D341Med (cell line): ENCODE measurements at places on chromosomes 2 and 18.

DNA sequence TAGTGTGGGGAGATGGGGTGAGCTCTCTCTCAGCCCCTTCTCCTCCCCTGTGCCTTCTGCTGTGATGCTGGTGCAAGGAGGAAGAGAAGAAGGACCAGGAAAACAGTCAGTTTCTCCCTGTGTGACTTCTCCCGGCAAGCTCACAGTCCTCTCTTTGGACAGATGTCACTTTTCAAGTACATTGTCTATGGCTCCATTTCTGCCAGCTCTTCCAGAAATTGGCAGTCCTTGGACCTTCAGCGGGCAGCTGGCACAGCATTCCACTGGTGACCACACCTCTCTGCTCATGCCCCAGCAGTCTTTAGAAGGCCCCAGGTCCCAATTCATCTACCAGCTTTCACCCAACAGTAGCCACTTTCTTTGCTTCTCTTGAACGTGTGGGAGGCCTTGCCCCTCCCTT, 63.9 kb downstream of the AOX1 start:
- DNase-seq, result no peak

DNA sequence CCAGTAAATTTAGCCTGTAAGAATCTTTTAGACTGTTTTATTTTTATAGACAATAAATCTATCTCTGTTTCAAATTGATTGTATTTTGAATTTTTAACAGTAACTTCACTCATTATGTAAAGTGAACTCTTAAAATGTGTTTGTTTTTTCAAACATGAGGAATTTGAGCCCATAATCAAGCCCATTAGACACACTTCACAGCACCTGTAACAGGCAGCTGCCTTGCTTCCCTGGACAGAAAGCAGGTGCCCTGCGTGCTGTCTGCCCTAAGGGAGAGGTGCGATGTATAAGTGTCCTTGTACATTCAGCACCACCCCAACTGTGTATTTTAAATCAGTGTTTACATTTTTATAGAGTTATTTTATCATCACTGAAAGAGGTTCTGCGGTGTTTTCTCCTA, 186.5 kb upstream of the TPO start:
- DNase-seq, result no peak

DNA sequence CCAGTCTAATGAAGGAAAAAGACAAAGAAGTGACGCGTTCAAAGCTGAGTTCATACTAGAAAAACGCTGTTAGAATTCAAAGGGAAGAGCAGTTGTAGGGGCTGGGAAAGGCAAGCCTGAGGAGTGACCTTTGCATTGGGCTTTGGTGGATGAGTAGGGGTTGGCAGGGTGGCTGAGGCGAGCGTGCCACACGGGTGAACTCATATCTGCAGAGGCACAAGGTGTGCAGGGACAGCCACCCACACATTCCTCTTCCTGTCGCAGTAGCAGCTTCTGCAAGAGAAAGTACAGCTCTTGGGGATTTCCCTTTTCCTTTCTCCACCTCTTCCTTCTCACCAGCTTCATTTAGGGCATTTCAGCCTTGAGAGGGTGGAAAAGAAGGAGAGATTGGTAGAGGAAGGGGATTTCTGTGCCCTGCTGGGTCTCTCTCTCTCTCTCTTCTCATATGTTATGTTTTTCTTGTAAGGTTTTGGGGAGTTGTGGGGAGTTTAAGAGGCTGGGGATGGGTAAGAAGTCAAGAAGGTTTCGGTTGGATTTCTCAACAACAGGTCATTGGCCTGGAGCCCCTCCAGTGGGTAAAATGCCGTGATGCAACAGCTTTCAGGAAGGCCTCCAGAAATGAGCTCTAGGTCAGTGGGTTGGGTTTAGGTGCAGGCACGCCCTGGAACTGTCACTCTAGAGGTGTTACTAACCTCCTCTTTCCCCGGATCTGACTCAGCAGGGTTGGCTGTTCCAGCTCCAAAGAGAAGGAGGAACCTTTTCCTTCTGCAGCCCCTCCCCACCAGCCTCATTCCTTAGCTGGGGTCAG, 40.1 kb downstream of the ODC1 start:
- no peak for DNase-seq

GRCh38 chr2:203751685-203752271, 45.3 kb downstream of the CD28 start:
- no peak for DNase-seq

- DNase-seq, result no peak
These were observed 166.6 kb downstream of the TNS1 start for GRCh38 chr2:217835931-217836891.

GRCh38 chr2:216375286-216375685, 3.0 kb upstream of the MARCHF4 start:
- DNase-seq, result no peak

DNA sequence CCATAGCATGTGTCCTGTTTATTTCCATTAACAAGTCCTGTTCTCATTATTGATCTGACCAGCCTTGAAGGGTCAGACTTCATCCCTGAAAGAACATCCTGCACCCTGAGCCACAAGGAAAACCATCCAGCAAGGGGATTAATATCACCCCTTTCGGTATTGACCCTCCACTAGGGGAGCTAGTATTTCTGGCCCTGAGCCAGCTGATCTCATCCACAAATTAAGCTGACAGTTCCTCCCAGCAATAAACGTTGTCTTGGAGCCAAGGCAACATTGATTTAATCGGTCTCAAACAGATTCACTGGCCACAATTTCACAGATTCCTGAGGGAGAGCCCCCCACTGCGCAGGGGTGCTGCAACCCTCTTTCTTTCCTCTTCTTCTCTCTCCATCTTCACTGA, 353.1 kb upstream of the FANCL start:
- peak; percentile 48 for DNase-seq

GRCh38 chr2:6352247-6352646, 513.5 kb downstream of the CMPK2 start:
- DNase-seq, result no peak

DNA sequence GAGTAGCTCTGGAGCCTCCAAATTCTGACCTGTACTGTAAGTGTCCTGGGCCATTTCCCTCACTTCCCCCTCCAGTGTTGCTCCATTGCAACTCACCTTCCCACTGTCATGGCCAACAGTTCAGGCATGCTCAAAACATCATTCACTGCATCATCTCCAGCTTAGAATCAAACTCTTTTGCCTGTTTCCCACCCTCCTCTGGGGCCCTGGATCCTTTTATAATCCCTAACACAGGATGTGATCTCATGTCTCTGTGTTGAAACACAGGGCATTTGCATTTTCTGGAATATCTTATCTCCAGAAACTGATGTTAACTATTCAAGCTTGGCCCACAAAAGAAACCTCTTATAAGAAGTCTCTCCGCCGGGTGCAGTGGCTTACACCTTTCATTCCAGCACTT, 3.0 kb downstream of the DPP4 start:
- DNase-seq, result no peak

DNA sequence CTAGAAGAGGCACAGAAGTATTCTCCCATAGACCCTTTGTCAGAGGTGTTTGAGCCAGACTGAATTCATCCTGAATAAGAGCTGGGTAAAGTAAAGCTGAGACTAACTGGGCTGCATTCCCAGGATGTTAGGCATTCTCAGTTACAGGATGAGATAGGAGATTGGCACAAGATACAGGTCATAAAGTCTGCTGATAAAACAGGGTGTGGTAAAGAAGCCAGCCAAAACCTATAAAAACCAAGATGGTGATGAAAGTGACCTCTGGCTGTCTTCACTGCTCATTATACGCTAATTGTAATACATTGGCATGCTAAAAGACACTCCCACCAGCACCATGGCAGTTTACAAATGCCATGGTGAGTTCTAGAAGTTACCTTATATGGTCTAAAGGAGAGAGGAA, 364.9 kb upstream of the TMEFF2 start:
- no peak for DNase-seq

DNA sequence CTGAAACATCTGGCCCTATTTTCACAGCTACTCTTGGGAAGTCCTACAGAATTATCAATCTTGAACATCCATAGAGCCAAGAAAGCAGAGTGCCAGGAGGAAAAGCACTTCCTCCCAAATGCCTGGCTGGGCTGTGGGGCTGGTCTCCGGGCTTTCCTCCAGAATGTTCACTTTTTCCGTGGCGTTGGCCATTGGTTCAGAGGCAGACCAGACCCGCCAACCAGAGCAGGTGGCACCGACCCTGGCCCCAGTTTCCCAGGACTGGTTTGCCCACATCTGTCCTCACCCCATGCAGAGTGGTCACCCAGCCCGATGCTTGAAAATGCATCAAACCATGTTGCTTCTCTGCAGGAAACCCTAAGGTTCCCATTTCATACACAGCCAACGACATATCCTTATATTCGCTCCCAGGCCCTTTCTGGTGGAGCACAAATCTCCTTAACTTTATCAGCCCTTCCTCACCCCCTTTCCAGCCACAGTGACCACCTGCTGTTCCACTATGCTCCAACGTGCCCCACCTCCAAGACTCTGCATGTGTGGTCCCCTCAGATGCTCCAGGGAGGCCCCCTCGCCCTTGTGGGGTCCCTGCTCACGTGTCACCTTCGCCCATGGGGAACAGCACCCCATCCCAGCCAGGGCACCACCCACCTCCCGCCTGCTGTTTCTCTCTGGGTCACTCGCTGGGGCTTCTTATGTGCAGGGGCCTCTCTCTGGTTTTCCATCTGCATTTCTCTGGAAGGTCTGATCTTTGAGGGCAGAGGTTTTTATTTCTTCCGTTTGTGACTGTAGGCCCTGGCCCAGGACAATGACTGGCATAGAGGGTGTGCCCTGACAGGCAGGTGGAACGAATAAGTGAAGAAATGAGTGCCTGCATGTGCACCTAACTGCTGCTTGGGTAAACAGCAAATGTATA, 92.9 kb downstream of the PXDN start:
- DNase-seq, result no peak

DNA sequence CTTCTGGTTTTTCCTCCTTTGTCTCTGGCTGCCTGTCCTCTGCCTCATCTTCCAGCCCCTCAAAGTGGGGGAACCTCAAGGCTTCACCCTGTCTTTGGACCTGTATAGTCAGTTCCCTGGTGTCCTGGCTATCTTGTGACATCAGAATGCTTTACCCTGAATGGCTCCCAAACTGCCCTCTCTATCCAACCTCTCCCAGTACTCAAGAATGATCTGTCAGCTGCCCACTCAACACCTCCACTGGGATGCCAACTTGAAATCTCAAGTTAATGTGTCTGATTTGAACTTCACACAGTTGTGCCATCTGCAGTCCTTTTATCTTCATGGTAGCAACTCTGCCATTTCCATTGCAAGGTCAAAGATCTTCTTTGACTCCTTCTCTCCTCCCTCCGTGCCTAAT, 43.8 kb downstream of the UBE2F start:
- DNase-seq, result no peak

GRCh38 chr2:62998949-62999348, 51.7 kb upstream of the OTX1 start:
- no peak for DNase-seq

GRCh38 chr2:203908066-203908796, 28.3 kb upstream of the ICOS start:
- no peak for DNase-seq

GRCh38 chr2:179355881-179356280, 91.2 kb upstream of the SESTD1 start:
- no peak for DNase-seq

GRCh38 chr18:6055711-6056110, 160.4 kb upstream of the TMEM200C start:
- DNase-seq, result no peak

- DNase-seq, result no peak
These were observed 173.8 kb downstream of the GFPT1 start for GRCh38 chr2:69213201-69213600.

DNA sequence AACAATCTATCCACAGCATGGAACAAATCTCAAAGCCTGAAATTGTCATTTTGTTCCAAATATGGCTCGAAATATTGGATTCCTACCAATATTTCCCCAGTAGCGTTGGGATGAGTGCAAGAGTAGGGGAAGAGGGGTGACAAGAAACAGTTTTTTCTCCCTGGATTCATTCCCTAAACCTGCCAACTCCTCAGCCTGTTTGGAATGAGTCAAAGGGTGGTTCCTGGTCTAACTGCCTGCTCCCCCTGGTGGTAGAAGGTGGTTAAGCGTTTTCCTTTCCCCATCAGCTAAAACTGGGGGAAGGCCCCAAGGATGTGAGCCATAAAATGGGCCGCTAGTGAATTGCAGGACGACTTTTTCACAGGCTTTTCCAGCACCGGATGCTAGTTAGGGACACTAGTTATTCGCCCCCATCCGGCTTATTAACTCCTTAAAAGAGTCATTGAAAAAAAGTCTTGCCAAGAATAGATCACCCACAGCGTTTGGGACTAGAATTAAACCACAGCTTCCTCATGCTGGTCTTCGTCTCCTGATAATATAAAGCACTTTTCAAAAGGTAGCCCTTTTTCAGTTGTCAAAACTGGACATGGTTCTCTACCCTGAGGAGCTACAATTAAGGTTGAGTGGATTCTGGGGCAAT, 72.5 kb downstream of the DHRS9 start:
- DNase-seq, result peak; percentile 69

DNA sequence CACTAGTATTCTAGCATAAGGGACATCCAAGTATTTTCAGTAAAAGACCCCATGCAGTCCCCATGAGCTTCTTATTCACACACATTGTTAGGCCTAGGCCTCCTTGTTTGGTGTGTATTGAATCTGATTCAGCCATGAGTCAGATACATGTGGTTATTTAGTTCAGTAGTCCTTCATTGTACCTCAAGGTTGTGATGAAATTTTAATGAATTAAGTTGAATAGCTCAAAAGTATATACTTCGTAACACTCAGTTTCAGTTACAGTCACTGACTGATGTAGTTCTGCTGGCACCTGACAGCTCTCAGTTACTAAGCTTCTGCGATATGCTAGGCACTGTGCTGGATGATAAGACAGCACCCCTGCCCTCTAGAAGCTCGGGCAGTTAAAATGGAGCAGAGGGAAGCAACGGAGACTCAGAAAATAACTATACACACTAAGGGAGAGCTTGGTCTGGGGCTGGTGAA, 86.4 kb downstream of the XRCC5 start:
- no peak for DNase-seq

DNA sequence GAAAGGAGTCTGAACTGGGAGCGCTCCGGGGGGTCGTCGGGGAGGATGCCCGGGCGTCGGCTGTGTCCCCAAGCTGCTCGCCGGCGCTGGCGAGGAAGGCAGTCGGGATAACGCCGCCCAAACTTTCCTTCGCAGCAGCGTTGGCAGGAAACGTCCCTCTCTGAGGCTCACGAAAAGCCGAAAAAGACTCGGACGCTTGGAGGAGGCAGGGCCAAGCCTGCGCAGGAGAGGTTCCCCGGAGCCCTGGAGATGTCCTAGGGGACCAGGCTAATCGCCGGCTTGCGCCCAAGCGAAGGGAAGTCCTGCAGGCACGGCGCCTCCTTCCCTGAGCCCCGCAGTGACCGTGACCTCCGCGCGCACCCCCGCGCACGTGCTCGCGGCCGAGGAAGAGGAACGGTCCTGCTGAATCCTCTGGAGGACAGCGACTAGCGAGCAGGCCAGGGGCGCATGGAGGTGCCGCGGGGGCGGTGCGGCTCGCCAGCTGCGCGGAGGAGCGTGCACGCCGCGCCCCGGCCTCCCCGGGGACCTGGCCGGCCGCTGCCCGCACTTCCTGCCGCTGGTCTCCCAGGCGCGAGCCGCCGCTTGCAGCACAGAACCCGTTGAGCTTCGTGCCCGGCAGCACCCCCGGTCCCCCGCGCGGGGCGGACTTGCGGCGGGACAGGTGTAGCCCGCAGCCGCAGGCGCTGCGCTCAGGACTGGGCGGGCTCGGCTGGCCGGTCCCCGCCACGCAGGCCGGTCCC, at the start of gene SH3RF3:
Gene SH3RF3, plus strand, starts transcription at position 590 of the 740 bp plus-strand sequence.
- peak; percentile 72 for DNase-seq

GRCh38 chr2:9592699-9593098, 37.1 kb upstream of the ADAM17 start:
- DNase-seq, result no peak

GRCh38 chr2:28678944-28679343, 72.7 kb upstream of the PPP1CB start:
- no peak for DNase-seq

- DNase-seq, result no peak
These were observed 335.3 kb upstream of the CHST9 start for GRCh38 chr18:27520401-27520800.
